ENCODE measurements at places on chromosomes 1 and 21.

DNA sequence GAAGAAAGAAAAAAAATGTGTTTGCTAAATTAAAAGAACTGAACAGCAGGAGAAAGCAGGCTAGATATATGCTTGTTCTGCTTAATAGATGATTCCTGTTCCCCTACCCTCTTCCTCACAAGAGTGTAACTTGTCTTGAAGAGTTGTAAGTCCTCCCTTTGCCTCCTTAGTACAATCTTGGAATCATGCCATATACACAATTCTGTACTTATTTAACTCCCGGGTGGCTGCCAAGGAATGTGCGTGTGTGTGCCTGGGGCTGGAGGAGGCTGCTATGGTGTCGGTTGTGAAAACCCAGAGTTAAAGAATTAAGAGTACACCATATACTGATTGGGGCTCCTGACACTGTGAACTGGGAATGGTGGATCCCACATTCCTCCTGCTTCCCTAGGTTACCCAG, 194.2 kb downstream of the SIPA1L2 start:
- DNase-seq = no peak

DNA sequence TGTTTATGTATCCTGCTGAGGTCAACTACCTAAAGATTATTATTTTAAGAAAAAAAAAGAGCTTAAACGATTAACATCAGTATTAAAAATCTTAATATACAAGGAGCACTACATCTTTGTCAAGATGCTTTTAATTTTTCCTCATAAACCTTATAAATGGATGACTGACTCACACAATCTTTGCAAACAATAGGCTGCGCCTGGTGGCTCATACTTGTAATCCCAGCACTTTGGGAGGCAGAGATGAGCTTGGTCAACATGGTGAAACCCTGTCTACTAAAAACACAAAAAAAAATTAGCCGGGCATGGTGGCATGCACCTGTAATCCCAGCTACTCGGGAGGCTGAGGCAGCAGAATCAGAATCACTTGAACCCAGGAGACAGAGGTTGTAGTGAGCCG, 1.7 kb downstream of the KHDC4 start:
- DNase-seq = no peak

- no peak for DNase-seq
Measured at GRCh38 chr1:92933459-92933858, 27.8 kb downstream of the DIPK1A start.

DNA sequence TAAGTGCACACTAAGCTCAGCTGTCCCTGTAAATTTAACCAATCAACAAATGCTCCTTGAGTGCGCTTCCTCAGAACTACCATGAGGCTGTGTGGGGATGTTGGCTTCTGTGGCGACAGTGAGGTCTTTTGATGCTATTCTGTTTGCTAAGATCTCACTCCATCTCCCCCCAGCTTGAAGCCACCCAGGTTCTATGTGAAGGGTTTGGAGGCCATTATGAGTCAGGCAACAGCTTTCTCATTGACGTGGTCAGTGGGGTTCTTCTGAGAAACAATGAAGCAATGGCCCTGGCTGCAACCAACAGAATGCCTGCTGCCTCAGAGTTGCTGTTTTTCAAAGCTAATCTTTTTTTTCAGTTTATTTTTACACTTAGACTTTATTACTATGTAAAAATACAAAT, 205.5 kb downstream of the PTBP2 start:
- no peak for DNase-seq

DNA sequence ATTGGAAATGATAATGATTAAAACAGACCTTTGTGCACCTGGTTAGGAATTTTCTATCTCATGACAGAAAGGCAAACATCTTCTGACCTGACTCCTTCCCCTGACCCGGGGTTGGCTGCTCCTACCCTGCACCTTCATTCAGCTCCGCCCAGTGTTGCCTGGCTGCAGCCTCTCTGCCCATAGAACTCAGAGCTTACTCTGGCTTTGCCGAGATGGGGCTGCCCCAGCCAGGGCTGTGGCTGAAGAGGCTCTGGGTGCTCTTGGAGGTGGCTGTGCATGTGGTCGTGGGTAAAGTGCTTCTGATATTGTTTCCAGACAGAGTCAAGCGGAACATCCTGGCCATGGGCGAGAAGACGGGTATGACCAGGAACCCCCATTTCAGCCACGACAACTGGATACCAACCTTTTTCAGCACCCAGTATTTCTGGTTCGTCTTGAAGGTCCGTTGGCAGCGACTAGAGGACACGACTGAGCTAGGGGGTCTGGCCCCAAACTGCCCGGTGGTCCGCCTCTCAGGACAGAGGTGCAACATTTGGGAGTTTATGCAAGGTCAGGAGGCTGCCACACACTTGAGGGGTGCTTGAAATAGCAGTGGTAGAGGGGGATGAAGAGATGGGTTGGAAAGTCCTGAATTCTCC, at the start of gene DIO1:
Gene DIO1 (plus strand): TSS at position 189 of the 638 bp plus-strand sequence. CDS start 24 bp downstream, at position 213.
- DNase-seq = no peak
